Fibroblast of skin of scalp (primary cell): ENCODE measurements at places on chromosomes 5 and 9.

DNA sequence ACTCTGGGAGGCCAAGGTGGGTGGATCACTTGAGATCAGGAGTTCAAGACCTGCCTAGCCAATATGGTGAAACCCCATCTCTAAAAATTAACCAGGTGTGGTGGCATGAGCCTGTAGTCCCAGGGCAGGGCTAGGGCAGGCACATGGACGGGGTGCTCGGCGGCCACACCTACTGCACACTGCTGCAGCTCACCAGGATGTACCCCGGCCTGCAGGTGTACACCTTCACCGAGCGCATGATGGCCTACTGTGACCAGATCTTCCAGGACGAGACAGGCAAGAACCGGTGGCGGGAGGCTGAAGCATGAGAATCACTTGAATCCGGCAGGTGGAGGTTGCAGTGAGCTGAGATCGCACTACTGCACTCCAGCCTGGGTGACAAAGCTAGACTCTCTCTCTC is 3.2 kb downstream of the ST6GALNAC4 start:
- DNase-seq = no peak

DNA sequence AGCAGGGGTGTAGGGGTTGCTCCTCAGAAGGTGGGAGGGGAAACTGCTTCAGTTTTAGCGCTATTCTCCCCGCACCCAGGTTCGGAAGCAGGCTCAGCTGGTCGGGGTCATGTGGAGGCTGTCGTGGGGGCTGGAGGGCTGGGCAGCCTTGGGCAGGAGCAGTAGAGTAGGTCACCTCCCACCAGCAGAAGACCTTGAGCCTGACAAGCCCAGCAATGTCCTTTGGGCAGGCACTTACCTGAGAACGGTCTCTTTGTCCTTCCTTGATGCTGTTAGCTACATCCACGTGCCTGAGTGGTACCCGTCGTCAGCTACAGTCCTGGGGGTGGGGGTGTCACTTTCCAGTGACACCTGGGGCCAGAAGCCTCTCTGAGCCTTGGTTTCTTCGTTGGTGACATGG is 20.3 kb downstream of the ENHO start:
- DNase-seq = no peak

DNA sequence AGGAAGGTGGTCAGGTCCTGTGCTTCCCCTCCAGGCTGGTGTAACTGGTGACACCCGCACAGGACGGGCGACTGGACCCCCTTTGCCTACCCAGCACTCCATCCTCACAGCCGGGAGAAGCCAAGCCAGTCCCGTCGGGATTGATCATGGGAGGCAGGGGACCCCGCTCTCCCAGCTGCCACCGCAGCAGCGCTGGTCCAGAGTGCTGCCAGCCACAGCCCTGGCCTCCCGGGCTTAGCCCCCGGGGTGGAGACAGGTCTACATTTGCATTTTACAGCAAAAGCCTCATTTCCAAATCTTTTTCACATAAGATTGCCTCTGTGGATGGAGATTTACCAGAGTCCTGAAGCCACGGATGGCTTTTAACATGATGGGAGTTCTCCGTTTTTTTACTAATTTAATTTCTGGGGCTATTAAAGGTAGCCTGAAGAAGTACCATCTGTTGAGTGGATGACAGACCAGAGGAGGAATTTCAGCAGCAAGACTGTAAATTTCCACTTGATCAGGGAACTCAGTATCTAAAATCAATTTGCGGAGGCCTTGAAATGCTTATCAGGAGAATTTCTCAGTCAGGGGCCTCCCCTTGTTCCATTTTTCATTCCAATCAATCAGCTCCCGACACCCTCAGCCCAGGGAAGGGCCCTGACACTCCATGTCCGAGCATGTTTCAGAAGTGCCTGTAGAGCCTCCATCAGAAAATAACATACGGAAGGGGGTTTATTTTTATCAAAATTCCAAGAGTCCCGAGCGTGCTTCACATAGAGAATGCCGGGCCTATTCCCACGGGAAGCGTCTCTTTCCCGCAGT is 80.6 kb downstream of the OLFM1 start:
- DNase-seq = no peak

DNA sequence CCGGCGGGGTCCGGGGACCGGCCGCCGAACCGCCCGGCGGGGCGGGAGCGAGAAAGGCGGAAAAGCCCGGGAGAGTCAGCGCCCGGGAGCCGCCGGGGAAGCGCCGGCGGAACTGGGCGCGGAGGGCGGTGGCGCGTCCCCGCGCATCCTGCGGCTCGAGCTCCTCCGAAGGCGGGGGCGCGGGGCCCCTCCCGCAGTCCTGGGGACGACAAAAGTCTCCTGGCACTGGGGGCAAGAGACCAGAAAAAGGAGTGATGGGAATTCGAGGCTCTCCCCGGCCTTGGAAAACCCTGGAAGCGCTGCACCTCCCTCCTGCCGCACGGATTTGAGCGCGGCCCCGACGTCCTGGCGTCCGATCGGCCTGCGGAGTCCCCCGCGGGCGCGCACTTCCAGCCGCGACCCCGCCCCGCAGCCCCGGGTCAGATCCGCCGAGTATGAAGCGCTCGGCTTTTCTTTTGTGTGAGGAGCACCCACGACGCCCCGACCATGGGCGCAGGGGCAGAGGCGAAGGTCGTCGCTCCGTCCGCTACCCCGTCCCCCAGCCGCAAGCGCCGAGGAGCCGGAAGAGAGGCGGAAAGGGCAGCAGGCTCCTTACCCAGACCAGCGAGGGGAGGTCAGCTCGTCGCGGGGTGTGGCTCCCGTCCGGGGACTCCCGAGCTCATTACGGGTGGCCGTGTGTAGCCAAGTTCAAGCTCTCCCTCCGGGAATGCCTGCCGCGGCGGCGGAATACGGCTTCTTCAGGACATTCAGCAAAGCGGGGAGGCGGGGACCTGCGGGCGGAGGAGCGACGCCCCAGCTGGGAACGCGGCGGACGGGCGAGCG is at the start of gene EPB41L4A:
Gene EPB41L4A, minus strand, starts transcription at position 114 of the 822 bp plus-strand sequence. CDS start 238 bp downstream, outside the sequence.
- peak; percentile 17 for DNase-seq

- no peak for DNase-seq
Measured at GRCh38 chr5:170628028-170628427, 124.2 kb downstream of the KCNIP1 start.

DNA sequence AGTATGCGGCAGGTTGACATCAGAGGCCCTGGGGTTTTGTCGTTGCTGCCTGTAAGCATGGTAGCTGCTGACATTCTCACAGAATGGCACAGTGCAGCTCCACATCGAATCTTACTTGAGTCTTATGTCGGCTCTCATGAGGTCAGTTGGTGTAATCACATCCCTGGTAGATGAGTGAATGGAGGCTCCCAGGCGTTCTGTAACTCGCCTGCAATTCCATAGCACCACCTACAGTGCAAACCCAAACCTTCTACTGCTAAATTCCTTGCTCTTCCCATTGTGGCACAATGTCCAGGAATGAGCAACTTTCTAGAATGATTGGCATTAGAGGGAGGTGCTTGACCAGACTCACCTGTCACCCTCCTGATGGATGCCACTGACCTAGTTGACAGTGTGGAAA is 578.4 kb downstream of the CCDC171 start:
- DNase-seq = peak; percentile 69

GRCh38 chr5:179794171-179794570 is 385 bp downstream of the LTC4S start:
- no peak for DNase-seq

GRCh38 chr5:56529666-56530430 is 285.5 kb upstream of the MAP3K1 start:
- no peak for DNase-seq

DNA sequence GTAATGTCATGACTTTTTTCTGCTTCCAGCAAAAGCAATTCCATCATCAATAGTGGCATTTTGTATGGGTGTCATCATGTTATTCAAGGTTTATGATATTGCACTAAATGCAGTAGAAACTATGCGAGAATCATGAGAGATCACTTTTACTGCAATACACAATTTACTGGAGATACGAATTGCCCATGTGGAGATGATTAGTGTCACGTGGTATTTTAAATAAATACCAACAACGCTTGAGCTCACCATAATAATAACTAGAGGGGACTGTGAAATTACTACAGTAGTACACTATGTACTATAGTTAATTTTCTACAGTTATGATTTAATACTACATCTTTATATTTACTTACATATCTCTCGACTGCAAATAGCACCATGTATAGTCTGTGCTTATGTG is 49.7 kb downstream of the FAM174A start:
- DNase-seq = no peak

DNA sequence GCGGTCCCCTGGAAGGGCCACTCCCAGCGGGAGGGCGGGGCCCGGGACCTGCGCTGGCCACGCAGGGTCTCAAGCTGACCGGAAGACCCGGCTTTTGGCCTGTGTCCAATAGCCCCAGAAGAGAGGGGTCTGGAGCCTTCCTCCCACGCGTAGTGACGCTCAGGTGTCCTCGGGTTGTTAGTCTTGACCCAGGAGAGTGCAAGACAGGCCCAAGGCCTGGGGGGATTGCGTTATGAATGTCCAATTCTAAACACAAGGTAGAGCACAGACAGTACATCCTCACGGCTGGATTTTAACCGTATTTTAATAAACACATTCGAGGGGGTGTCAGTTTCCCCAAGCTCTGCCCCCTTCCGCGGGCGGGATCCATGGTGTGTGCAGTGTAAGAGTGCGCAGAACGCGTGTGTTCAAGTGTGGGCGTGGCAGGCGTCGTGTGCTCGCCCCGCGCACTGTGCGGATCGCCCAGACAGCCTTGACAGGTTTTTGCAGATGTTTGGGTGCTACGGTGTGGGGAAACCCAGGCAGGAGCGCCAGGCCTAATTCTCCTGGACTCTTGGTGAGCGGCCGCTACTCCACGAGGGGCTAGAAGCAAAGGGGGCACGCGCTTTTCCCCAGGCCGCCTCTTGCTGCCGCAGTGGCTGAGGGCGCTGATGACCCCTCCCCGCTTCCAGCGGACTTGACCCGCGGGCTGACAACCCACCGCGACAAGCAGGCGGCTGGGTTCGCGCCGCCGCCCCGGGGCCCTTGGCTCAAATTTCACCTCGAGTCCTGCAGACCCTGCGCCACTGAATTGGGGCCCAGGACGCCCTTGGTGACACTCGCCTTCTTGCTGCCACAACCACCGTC is 6.1 kb upstream of the DMRT3 start:
- DNase-seq = no peak

- no peak for DNase-seq
Measured at GRCh38 chr5:130714200-130714599, 450.9 kb downstream of the HINT1 start.

GRCh38 chr9:134648701-134649530 is 7.3 kb downstream of the COL5A1 start:
- DNase-seq = peak; percentile 80

GRCh38 chr5:155512329-155512728 is 498.8 kb downstream of the KIF4B start:
- no peak for DNase-seq

GRCh38 chr9:36161187-36161586 is 8.0 kb upstream of the CCIN start:
- DNase-seq = peak; percentile 42

DNA sequence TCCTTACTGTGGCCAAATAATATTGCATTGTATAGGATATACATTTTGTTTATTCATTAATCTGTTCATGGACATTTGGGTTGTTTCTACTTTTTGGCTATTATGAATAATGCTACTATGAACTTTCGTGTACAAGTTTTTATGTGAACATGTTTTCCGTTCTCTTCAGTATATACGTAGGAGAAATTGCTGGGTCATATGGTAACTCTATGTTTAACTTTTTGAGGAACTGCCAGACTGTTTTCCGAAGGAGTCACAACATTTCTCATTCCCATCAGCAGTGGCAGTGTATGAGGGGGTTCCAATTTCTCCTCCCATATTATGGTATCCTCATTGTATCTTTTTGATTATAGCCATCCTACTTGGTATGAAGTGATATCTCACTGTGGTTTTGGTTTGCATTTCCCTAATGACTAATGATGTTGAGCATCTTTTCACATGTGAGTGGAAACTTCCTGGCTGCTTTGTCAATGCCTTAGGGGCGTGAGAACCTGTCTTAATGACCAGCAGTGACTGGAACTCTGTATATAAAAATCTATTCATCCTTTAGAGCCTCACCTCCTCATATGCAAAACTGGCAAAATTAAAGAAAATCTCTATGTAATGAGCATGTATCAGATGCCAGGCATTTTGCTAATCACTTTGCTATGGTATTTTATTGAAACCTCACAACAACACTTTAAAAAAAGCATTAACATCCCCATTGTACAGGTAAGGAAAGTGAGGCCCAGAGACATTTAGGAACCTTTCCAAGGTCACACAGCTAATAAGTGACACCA is 47.8 kb upstream of the TGFBR1 start:
- DNase-seq = peak; percentile 91

- DNase-seq = peak; percentile 65
Measured at GRCh38 chr9:134625361-134626068, 16.1 kb upstream of the COL5A1 start.

DNA sequence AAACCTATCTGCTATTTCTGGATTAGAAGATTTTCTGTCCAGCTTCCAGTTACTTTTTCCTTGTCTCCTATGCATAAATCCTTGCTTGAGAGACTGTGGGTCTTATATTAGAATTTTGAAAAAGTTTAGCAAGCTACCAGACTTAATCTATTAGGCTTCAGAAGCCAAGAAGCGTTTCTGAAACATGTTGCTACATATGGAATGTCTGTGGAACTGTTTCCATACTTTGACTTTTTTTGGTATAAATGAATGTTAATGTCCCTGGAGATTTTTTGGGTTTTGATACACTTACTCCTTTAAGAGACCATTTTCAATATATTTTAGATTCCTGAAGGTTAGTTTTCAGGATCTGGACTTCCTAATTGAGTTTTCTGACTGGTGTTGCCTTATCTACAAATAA is 191.4 kb upstream of the SGCD start:
- peak; percentile 72 for DNase-seq

- DNase-seq = no peak
Measured at GRCh38 chr5:132853790-132854189, 12.5 kb downstream of the GDF9 start.

- no peak for DNase-seq
Measured at GRCh38 chr9:127212453-127212852, 52.1 kb upstream of the GARNL3 start.

DNA sequence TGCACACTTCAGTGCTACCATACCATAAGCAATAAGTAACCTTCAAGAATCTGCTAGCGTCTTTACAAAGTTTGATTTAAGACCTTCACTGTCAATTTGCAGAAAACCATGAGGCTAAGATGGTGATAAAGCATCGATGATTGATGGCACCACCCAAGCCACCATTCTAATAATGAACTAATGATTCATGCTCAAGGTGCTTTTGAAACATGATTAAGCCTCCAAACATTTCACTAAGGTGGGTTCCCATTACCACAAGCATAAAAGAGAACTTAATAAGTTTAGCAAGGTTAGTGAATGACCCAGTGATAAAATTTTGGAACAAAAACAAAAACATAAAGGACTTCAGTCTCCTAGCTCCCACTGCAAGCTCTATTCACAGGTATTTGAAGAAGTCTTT is 214.7 kb downstream of the FBXL17 start:
- DNase-seq = no peak

DNA sequence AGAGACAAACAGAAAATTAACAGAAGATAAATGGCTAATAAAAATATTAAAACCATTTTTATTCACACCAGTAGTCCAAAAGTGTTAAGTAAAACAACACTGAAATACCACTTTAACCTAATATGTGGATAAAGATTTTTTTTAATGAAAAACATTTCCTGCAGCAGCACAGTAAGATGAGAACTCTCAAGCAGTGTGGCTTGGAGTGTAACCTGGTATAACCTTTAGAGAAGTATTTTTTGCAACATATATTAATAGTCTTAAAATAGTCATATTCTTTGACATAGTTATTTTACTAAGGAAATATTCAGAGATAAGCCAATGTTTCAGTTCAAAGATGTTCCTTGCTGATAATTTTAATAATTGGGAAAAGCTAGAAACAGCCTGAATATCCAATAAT is 644.4 kb downstream of the PDE4D start:
- peak; percentile 39 for DNase-seq
